Hypothalamus (tissue), 51 donors: ENCODE measurements at places on chromosomes 3 and 15.

GRCh38 chr15:68228143-68228970 is 1.2 kb downstream of the CLN6 start:
- no peak for DNase-seq

DNA sequence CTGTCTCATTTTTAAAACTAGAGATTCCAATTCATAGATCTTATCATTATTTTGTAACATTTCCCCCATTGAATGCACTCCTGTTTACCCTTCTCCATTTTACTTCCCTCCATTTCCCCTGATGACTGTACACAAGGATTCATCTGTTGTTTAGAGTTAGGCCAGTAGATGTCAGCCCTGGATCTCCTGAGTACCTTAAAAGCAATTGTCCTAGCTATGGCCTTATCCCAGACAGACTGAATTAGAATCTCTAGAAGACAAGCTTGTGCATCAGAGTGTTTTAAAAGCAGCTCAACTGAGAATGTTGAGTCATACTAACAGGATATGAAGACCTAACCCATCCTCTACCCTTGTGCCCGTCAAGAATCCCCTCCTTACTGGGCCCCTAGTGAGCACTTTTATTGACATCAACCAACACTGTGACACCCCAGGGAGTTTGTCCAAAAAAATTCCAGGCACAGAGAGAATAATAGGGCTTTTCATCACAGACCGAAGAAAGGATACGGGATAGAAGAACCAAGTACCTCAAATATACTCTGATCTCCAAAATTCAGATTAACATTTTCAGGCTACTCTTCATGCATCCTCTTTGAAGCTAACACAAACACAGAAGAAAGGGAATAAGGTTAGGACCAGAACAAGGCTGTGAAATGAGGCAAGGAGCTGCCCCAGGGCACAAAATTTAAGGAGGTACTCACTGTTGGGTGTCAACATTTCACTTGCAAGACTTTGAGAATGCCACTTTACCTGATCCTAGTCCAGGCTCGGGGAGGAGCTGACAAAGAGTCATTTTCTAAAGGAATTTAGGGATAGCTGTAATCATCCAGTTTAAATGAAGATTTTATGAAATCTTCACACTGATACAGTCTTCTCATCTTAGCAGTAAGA is 17.1 kb downstream of the ZBED2 start:
- DNase-seq: no peak

DNA sequence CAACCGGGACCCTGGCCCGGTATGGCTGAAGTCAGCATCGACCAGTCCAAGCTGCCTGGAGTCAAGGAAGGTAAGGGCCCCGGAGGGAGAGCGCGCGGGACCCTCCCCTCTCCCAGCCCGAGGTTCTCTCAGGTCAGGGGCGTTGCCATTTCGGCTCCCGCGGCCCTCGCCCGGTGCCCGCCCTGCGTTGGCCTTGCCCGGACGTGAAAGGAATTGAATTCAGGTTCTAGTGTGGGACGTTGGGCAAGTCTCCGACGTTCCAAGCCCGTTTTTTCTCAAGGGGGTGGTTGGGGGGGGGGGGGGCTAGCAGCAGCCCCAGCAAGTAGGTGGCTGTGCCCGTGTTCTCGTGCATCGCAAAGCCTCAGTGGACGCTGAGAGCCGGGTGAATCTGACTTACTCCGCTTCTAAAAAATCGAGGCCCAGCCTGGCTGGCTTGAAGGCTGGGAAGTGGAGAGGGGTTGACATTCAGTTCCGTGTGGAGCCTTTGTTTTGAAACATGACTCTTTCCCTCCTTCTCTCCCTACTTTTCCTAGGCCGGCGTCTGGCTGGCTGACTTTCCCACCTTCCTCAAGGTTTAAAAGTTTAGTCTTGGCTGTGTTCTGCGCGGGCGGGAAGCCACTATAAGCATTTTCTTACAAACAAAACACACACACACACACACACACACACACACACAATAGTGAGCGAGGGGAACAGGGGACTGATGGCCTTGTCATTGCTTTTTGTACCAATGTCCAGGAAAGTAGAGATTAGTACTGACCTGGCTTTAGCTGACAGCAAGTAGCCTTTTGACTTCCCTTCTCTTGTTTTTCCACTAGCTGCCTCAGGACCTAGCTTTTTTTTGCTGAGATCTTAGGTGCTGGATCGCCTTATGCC is at the start of gene UTS2B:
Gene UTS2B (minus strand): TSS at position 873 of the 876 bp plus-strand sequence. CDS start 48,337 bp downstream, outside the sequence.
- DNase-seq: no peak

DNA sequence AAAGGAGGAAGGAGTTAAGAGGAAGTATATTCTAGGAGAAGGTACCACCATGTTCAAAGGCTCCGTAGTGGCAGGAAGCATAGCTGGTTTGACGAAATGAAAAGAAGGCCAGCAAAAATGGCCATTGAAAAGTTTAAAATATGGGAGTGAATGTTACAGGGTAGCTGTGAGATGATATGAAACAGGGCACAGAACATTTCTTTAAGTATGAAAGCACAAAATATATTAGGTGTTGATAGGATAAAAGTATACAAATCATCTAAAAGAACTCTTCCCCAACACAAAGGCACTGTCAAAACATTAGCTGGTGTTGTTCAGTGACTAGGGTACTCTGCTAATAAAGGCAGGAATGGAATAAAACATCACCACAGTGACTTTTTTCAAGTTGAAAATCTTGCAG is 216.2 kb downstream of the LRRN1 start:
- DNase-seq: no peak

DNA sequence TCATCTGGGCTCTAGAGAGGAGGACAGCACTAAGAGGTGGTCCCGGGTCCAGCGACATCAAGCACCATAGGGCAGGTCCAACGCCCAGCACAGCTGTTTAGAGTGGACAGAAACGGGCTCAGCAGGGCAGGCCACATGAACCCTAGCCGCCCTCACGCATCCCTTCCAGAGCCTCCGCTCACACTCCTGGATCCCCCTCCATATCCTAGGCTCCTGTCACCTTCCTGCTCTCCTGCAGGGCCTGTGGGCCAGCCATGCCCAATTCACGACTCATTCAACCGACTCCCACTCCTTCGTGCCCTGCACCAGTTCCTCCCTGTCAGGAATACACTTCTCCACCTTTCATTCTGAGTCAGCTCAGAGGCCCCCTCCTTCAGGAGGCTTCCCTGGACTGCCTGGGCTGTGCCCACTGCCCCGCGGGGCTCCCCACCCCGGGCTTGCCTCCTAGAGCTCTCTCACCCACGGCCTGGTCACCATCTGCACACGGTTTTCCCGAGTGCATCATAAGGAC is 90.2 kb downstream of the LINGO1 start:
- no peak for DNase-seq

DNA sequence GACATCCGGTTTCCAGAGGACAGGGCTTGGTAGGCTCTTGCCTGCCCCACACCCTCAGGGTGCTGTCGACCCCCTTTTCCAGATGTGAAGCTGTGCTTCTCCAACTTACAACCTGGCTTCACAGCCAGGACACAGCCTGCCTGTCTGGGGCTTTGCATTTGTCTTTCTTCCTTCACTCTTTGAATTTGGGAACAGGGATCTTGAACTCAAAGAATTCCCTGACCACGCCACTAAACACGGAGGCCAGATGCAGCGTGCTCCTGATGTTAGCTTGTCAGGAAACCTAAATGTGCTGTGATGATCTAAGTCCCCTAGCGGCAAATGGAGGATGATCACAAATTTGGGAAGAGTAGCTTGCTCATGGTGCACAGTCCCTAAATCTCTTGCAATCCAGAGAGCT is 244.8 kb upstream of the RGMA start:
- no peak for DNase-seq

GRCh38 chr3:126501736-126502135 is 15.8 kb downstream of the UROC1 start:
- no peak for DNase-seq

DNA sequence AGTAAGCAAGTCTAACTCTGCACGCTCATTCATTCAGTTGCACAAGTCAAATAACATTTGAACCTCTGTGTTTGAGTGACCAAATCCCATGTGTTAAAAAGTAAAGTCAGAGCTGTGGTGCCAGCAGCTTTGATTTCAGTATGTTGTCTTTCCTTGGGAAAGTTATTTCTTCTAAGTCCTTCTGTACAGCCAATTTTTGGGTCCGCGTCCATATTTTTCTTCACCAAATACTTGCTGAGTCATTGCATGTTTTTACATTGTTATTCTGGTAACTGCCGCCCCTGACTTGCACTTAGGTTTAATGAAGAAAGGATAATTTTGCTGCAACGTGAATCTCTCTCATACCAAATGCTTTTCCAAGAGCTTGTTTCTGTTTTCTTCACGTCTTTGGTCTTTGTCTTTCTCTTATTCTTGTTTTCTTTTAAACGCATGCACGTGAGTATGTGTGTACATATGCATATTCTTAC is 56.7 kb downstream of the PLS1 start:
- no peak for DNase-seq

- no peak for DNase-seq
Observed at GRCh38 chr15:68310178-68310803, 32.7 kb downstream of the FEM1B start.

- no peak for DNase-seq
Observed at GRCh38 chr3:184523825-184524615, 37.6 kb upstream of the EPHB3 start.

GRCh38 chr3:16961621-16962205 is 77.0 kb downstream of the PLCL2 start:
- no peak for DNase-seq

GRCh38 chr3:4708230-4708629 is 215.1 kb downstream of the ITPR1 start:
- DNase-seq: no peak

- DNase-seq: no peak
Observed at GRCh38 chr15:36769098-36769497, 189.7 kb downstream of the CDIN1 start.

DNA sequence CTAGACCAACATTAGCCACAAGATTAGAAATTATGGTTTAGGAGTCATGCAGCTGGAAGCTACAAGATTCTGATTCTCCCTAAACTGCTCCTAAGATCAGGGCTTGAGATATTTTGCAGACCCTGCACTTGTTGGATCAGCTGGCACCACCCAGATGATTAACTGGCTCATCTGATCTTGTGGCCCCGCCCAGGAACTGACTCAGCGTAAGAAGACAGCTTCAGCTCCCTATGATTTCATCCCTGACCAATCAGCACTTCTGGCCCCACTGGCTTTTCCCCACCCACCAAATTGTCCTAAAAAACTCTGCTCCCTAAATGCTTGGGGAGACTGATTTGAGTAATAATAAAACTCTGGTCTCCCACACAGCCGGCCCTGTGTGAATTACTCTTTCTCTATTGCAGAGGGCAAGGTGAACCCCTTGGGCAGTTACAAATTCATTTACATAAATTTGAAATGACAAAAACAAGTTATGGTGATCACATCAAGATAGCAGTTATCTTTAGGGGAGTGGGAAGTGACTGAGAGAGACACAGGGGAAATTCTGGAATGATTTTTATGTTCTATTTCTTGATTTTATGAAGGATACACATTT is 76.5 kb downstream of the CD200R1L start:
- DNase-seq: no peak

DNA sequence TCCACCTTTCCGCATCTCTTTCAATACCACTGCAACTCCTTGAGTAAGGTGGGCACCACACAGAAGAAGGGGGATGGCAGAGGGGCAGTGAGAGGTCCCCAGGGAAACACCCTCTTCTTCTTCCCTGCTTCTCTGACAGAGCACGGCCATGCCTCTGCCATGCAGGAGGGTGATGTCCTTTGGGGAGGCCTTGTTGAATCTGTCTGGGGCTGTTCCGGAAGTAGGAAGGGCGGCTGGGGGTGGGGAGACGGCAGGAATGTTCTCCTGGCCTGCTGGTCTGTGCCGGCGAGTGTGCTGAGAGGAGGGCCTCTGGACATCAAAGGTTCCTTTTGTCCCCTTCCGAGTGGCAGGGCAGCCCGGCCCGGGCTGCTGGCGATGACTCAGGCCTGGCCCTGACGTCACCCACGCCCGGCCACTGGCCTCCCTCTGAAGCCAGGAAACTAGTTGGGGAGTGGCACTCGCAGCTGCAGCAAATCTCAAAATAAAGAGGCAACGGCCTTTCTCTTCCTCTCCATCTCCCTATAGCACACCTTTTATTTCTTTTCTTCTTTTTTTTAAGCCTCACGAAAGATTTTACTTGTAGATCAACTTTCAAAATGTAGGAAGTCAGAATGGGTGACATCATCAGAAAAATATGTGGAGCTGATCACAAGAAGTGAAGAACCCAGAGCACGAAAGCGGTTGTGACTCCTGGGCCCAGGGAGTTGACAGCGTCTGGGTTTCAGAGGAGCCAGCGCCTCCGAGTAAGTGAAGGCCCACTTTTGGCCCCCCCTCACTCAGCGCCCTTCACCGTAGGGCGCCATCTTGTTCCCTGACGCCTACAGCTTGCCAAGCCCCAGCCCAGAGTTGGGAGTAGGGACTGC is at the start of gene ZBTB38:
Gene ZBTB38 (plus strand): TSS at position 443 of the 863 bp plus-strand sequence. CDS start 73,885 bp downstream, outside the sequence.
- peak; percentile 91 for DNase-seq

GRCh38 chr3:101964861-101965260 is 115.5 kb downstream of the NFKBIZ start:
- no peak for DNase-seq

DNA sequence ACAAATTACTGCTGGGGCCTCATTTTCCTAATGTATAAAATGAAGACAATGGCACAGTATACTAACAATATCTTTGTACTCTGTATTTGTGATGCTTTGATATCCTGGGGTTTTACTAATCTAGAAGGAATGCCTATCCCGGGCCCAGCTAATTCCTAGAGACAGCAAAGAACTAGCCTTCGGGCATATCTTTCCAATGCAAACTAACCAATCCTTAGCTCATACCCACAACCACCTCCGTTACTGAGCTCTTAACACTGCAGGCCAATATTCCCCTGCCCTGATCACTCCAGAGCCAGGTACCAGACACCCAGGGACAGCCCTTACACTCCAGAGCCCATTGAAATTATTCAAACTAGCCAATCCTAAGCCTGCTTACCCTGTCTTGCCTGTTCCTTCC is 309.0 kb downstream of the ULK4 start:
- no peak for DNase-seq

- DNase-seq: peak; percentile 20
Observed at GRCh38 chr3:72270072-72270681, 485.2 kb upstream of the PROK2 start.

DNA sequence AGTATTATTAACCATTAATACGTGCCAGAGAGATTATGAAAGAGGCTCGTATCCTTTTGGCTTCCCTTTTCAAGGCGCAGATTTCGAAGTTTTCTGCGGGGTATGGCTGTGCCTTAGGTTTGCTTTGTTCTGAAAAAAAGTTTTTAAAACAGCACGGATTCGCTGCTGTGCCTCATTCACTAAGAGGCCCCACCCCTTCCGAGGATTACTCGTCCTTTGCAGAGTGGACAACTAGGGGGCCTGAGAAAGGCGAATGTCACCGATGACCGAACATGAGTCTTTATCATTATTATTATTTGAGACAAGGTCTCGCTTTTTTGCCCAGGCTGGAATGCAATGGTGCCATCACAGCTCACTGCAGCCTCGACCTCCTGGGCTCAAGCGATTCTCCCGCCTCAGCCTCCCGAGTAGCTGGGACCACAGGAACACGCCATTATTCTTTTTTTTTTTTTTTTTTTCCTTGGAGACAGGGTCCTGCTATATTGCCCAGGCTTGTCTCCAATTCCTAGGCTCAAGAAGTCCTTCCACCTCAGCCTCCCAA is 684 bp upstream of the RPS27L start:
- no peak for DNase-seq
